ENCODE measurements at places on chromosomes 1 and 21.

- no peak for DNase-seq
Observed at GRCh38 chr1:163922743-163923201, 601.0 kb downstream of the NUF2 start.

- no peak for DNase-seq
Observed at GRCh38 chr1:14746393-14746792, 147.9 kb downstream of the KAZN start.

DNA sequence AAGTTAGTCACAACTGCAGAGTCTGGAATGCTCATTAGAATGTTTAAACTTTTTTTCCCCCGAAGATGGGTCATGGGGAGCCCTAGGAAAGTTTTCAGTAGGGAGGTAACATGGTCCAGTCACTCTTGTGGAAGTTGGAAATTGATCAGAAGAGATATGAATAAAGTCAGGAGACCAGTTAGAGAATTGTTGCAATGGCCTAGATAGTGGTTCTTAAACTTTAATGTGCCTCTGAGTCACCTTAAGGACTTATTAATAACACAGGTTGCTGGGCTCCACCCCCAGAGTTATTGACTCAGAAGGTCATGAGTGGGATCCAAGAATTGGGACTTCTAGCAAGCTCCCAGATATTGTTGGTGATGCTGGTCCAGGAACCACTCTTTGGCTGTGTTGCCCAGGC lies 3.2 kb upstream of the TFAP2E start:
- no peak for DNase-seq

DNA sequence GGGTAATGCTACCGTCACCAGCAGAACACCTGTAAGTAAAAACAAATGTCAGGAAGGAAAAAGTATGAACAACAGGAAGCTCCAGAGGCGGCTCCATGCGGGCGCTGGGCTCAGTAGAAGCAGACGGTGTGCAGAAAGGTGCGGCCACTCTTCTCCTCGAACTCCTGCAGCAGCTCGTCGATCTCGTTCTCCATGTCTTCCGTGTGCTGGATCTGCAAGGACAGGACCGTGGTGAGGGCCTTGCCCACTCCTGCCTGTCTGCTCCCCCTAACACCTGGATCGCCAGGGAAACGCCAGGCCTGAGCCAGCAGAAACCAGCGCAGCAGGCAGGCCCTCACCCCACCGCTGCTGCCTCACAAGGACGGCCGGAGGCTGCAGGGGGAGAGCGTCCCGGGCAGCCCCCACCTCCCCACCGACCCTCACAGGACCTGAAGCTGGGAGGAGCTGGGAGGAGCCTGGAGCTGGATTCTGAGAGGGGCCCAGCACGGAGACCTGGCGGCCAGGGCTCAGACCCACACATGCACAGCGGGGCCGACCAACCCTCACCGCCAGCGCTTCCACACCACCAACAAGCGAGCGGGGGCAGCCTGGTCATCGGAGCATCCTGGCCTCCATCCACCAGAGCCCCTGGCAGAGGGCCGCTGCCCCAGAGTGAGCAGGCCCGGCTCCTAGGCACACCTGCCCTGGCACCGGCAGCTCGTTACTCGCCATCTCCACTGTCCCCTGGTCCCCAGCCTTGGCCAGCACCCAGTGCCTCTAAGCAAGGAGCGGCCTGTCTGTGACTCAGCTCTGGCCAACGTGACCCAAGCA lies 1.7 kb upstream of the TMEM240 start:
- no peak for DNase-seq

GRCh38 chr1:56180520-56181190 lies 398.7 kb downstream of the PLPP3 start:
- no peak for DNase-seq

- no peak for DNase-seq
Observed at GRCh38 chr1:11648039-11648438, 6.2 kb downstream of the FBXO2 start.

DNA sequence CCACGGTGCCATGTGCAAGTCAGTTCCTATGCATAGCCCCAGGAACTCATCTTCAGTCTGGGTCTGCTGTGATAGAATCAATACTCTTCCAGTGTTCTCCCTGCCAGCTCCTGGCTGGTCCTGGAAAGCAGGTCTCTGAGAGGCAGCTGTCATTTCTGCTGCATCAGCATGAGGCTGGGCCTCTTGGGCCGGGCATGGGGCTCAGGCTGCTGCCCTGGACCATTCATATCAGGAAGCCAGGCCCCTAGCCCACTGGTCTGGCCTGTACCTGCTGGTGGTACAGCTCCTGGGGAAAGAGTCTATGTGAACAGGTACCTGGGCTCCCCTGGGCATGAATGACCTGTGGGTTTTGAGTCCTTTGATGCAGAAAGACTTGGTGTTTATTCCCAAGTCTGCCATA lies 173.6 kb upstream of the CSF3R start:
- no peak for DNase-seq

DNA sequence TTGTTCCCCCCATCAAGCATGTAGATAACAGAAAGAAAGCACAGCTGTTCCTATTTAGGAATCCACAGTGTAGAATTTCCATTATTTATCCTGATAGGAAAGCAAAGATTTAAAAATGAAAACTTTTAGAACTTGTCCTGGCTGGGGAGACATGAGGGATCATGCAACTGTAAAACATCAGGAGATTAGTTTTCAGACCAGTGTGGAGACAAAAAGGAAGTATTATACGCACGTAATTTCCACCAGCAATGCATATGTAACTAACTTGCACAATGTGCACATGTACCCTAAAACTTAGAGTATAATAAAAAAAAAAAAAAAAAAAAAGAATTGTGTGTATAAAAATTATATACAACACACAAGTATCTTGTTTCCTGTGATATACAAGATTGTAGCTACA lies 172.4 kb downstream of the NEGR1 start:
- DNase-seq = no peak

DNA sequence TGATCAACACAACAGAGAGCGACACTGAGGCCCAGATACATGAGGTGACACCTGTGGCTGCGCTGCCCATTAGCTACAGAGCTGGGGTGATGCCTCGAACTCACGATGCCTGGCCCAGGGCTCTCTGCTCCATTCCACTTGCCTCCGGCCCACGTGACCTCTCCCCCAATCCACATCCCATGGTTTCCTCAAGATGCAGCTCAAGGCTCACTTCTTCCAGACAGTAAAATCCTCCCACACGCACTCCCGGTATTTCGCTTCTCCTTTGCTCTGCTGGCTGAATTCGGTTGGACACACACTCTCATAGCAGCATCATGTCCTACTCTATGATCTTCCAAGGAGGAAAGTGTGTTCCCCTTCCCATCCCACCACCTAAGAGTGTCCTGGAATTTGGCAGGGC lies 672.5 kb downstream of the KIF26B start:
- no peak for DNase-seq

DNA sequence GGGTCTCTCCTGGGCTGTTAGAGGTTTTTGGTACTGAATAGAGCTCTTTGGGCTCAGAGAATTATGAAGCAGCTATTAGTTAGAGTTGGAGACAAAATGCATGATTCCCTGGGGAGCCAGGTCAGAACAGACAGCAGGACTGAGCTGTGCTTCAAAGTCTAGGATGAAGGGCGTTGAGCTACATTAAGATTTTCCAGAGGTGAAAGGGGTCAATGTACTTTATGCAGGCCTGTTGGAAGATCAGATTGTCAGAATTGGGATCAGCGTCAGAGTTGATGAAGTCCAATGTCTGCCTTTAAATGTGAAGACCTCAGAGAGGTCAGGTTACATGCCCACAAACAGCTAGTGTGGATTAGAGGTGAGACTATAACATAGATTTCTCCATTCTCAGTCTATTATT lies 53.8 kb downstream of the RGS5 start:
- DNase-seq = no peak

- no peak for DNase-seq
Observed at GRCh38 chr1:152514715-152515433, 592 bp downstream of the CRCT1 start.

DNA sequence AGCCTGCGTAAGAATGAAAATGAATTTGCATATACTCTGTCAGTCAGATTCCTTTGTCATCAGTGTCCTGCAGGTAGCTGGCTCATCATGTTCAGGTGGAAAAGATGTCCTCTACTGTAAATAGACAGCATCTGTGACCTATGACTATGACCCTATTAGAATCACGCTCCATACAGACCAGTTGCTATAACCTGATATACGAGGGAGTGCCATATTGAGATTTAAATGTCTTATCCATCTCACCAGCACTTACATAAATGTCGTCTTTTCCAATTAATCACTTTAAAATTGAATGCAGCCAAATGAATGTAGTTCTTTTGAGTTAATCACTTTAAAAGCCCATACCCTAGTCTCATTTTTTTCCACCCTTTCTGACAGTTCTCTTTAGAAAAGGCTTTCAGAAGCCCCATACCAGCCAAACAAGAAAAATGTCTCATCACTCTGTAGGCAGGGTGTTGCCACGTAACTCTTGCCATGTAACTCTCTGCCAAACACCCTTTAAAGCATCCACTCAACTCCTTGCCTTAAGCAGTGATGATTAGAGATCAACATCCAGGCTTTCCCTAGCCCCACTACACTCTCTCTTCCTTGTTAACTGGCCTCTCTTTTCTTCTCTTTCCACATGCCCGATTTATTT lies 26.3 kb downstream of the DNASE2B start:
- DNase-seq = no peak

DNA sequence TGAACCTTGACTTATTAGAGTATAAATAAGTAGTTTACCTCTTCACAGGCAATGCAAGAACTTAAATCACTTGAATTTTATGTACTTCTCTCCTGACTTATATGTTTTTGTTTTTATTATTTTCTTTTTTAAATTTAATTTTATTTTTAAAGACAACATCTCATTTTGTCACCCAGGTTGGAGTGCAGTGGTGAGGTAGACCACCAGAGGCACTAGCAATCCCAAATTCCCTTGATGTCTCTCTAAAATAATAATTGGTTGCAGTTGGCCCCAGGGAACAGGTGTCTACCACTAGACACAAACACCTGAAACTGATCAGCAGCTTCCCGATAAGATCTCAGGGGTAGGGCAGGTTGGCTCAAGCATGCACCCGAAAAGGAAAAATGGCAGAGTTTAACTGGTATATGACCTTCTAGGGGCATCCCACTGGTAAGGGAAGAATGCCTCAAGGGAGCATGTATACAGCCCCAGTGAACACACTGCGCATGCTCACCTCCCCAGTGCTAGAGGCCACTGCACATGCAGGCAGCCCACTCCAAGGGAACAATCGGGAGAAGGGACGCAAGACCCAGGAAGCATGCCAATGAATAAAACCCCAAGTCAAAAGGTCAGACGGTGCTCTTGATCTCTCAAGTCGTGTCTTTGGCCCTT lies 14.6 kb downstream of the EXOC8 start:
- no peak for DNase-seq

DNA sequence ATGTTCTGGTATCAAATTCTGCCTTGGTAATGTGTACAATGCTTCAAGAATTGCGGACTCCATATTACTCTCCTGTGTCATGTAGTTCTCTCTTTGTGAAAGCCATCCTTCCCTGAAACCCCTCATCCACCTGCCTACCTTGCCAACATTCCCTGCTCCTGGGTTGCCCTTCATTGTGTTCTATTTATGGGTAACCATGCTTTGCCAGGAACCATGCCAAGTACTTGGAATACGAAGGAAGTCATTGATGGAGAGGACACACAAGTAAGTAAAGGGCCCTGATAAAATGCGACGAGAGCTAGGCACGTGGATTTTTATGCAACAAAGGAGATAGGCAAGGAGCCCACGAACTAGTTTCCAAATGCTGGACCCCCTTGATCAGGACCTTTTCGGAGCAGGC lies 300.8 kb downstream of the DISC1 start:
- DNase-seq = no peak

- DNase-seq = no peak
Observed at GRCh38 chr1:84888753-84889152, 4.3 kb downstream of the LPAR3 start.

DNA sequence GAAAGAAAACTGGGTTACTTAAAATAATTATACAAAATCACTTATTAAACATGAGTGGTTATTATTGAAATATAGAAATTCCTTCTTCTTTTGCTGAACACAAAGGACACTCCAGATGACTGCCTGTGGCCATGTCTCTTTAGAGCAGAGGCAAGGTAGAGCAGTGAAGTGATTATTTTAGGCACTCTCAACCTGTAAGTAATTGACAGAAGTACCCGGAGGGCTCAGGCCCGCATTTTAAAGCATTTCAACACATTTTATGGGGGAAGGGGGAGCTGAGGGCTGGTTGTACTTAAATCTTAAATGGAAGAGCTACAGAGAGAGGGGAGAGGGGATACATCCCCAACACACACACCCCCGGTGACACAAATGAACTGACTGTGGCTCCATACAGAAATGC lies 10.2 kb downstream of the OSCP1 start:
- no peak for DNase-seq

GRCh38 chr1:13967707-13968106 lies 267.7 kb downstream of the PRDM2 start:
- DNase-seq = no peak

- no peak for DNase-seq
Observed at GRCh38 chr1:231557898-231558707, 29.6 kb downstream of the TSNAX start.

DNA sequence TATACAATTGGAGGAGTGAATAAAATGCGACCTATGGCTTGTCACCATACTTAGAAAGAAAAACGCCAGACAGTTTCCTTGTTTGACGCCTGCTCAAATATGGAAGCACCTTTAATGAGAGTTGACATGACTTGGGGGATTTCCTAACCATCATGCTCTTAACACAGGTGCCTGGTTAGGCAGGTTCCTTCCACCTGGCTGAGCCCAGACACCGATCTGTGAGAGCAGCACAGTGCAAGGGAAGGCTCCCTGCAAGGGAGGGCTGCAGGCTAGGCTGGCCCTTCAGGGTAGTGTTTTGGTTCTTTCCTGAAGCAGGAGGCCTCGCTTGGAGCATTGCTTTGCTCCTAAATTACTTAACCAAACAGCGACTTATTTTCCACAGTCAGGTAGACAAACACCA lies 24.6 kb upstream of the KLHDC8A start:
- DNase-seq = no peak

GRCh38 chr1:203378556-203379245 lies 27.8 kb upstream of the FMOD start:
- no peak for DNase-seq

DNA sequence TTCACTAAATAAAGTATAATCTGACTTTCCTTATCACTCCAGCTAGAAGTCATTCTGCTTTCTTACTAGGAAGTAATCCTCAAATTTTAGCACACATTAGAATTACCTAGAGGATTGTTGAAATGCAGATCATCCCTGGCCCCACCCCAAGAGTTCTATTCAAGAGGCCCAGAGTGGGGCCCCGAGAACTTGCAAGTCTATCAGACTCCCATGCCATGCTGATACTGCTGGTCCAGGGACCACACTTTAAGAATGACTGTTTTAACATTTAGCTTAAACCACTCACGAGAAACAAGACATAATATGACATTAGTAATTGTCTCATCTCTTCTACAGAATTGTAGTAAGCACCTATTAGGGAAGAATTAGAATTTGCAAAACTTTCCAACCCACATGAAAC lies 7.7 kb upstream of the SYNJ1 start:
- no peak for DNase-seq
